ENCODE measurements at places on chromosomes 1 and 21.

GRCh38 chr21:35563885-35564451 lies 496.4 kb downstream of the SETD4 start:
- DNase-seq = no peak

GRCh38 chr1:54239631-54240031 lies 39.7 kb downstream of the MRPL37 start:
- no peak for DNase-seq

DNA sequence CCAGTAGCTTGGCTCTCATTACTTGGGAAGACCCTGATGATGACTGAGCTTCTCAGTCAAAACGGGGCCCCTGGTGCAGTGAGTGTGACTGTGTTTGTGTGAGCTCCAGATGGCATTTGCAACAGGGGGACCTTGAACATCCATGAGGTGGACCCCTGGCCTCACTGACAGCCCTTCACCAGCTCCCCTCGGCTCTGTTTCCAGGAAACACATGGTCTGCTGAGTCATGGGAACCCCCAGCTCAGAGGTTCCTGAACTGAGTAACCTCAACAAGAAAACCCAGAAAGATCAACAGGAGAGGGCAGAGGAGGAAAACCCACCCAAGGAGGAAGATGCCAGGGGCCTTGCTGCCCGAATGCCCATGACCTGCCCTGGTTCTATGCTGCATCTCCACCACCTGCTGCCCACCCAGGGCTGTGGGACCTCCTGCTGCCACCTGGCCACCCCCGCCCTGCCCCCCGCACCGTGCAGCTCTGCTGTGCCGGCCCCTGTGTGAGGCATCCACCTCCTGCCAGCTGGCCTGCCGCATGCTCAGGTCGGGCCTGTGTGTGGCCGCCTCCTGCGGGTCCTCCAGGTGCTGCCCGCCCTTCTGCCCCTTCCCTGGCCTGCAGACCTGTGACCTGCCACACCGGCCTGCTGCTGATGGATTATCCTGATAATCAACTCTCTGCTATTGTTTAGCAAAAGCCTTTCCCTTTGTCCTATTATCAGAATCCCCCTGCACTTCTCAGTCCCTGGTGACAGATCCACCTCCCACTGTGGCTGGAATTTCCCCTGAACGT lies 4.2 kb upstream of the KRTAP12-1 start:
- no peak for DNase-seq

DNA sequence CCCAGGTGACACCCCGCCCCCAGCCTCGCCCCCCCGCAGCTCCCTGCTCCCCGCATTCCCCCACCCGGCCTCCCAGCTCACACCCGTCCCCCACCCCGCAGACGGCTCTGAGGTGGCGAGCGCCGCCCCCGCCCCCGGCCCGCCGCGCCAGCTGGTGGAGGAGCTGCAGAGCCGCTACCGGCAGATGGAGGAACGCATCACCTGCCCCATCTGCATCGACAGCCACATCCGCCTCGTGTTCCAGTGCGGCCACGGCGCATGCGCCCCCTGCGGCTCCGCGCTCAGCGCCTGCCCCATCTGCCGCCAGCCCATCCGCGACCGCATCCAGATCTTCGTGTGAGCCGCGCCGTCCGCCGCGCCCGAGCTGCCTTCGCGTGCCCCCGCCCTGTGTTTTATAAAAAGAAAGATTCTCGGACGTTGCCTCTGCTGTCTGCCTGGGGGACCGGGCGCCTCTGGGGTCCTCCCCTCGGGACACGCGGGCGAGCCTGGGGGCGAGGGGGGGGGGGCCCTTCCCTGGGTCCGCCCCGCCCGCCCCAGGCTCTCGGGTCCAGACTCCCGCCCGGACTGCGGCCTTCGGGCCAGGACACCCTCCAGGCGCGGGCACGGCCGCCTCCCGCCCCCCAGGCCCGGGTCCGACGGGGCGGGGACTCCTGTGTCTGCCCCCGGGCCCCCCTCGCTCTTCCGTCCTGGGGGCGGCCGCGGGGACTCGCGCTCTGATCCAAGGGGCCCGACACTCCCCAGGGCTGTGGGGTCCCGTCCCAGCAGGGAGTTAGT lies 1.6 kb upstream of the MMP23B start:
- peak; percentile 75 for DNase-seq

DNA sequence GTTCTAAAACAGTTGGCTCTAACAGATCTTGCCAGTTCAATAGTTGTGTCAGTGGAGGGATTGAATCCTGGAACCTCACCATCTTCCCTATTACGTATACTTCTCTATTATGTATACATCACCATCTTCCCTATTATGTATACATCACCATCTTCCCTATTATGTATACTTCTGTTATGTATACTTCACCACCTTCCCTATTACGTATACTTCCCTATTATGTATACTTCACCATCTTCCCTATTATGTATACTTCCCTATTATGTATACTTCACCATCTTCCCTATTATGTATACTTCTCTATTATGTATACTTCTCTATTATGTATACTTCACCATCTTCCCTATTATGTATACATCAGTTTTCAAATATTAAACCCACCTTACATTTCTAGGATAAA lies 34.4 kb upstream of the HP1BP3 start:
- no peak for DNase-seq

GRCh38 chr1:232310541-232310940 lies 319.4 kb downstream of the SIPA1L2 start:
- DNase-seq = no peak

- no peak for DNase-seq
These were observed 10.6 kb upstream of the LDLRAD1 start for GRCh38 chr1:54028306-54029251.

- DNase-seq = peak; percentile 67
These were observed 26.5 kb upstream of the PLA2G2C start for GRCh38 chr1:20212685-20213331.
